ENCODE measurements at places on chromosomes 6 and 20.

DNA sequence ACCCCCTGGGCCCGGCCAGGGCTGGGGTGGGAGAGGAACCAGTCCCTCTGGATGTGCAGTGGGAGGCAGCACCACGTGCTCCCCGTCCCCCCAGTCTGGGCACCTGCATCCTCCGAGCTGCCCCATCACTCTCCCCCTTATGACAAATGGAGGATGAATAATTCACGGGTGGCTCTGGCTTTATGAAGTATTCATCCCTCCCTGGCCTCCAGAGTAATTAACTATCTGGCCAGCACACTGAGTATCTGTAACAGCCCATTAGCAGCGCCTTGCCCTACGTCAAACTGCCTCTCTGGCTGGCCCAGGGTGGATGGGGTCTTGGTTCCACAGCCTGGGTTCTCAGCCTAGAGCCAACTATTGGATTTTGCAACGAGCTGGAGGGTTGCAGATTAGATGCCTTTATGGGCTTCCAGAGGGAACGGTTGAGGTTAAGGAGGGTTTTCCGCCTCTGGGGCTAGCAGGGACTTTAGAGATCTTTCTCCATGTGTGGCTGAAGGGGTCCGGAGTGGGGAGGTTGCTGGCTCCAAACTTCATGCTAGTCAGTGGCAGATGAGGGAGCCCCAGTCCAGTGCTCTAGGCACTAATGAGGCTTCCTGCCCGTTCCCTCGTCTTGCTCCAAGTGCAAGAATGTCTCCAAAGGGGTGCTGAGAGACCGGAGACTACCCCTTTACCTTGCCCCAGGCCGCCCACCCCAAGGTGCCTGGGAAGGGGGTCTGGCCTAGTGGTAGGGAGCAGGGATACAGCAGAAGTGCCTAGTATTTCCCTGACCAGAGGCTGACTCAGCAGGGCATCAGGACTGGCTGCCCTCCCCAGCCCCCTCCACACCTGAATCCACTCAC, 53.5 kb upstream of the MLN start:
- no peak for DNase-seq

DNA sequence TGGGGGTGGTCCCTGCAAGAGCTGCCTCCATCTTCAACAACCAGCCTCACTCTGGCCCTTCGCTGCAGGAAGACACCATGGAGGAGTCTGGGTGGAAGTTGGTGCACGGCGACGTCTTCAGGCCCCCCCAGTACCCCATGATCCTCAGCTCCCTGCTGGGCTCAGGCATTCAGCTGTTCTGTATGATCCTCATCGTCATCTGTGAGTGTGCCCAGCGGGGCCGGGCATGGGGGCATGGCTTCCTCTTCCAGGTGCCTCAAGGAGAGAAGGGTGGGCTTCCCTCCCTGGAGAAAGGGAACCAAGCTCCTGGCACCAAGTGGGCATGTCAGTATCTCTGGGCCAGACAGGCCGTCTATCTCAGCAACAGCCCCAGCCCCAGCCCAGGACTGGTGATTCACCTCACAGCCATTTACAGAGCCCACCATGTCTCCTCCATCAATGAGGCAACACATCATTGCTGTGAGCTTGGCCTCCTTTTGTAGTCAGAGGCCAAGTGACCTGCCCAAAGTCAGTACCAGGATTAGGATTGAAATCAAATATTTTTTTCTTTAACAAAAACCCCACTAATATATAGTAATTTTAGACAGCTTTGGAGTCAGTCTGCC, 40.2 kb downstream of the TM9SF4 start:
- DNase-seq: no peak

DNA sequence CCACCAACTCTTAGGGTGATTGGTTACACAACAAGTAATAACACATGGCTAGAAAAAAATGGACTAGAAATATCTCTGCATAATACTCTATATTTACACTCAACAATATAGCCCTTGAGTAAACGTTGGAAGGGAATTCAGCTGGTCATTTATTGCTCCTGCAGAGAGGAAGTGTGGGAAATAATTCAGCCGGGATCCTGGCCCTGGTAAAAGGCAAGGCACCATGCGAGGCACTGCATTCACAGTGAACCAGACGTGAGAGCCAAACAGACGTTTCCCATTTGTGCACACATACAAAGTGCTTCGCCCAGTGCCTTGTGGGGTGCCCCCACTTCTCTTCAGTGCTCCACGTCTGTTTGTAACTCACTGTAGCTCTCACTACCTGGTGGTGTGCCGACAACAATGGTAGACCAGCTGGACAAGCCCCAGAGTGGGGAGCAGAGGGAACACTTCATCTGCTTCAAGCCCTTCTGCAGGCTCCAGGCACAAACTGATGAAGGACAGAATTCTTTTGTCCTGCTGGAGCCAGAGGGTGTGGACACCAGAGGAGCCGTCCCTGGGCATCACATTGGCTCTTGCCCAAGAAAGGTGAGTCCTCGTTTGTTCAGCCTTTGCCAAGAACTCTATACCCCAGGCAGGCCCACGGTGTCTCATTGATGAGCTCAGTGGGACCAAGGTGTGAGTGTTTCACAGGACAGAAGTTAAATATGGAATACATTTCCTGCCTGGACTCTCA, 18.8 kb downstream of the SYNDIG1 start:
- DNase-seq: no peak

- DNase-seq: no peak
Observed at GRCh38 chr20:44750081-44750805, 4.6 kb downstream of the KCNK15 start.

GRCh38 chr20:5491455-5491854, 174.7 kb upstream of the PROKR2 start:
- DNase-seq: no peak

DNA sequence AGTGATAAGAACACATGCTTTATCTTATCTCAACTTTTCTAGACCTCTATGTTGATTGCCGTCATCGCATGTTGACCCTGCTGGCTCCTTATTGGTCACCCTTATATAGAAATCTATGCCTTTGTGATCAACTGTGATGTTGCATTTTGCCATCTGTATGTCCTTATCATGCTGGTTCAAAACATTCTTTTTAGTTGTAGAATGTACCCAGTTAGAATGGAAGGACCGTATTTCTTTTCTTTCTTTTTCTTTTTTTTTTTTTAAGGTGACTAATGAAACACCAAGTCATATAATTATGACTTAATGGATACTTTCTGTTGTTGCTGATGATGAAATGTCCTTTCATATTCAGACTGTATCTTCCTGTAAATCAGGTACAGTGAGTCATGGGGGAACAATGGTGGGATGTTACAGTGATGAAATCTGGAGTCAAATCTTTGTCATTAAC, 145.9 kb upstream of the CITED2 start:
- DNase-seq: no peak

GRCh38 chr6:17156966-17157365, 55.1 kb downstream of the STMND1 start:
- no peak for DNase-seq

DNA sequence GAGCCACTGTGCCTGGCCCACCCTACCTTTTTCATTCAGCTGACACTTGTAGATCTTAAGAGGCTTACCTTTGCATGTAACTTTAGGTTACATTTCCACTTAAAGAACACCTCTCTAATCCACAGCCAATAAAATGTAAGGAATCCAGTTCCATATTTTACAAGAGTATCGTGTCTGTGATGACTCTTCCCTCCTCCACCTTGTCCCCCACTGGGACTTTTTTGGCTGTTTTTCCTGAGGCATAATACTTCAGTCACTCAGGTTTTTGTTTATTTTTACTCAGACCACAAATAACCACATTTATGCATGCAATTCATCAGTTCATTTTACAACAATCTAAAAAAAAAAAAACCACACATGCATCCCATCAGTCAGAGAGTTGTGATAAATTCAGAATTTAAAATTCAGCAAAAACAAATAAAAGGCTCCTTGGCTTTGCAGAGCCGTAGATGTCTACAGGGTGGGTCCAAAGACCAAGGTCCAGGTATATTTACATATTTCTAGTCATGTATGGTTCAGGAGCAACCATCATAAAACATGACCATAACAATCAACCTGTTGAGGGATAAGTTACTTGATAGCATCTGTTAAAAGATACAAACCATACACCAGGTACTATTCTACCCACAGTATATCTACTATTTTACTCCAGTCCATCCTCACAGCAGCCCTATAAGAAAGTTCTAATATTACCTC, 9.9 kb downstream of the ATXN1 start:
- DNase-seq: no peak

DNA sequence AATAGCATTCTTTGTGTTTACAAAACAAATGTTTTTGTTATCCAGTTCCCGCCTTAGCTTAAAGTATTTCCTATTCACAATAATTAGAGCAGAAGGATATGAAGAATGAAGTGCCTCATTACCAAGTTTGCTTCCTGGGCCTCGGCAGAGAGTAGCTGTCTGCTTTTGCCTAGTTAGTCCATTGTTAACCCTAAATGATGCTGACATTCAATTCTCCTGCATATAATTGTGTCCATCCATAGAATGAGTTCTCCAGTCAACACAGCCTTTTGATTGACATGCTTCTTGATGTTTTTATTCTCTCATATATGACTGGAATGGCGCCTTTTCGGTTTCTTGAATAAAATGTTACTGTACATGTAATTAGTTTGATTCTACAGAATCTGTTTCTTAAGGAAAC, 100.9 kb downstream of the MYB start:
- no peak for DNase-seq

DNA sequence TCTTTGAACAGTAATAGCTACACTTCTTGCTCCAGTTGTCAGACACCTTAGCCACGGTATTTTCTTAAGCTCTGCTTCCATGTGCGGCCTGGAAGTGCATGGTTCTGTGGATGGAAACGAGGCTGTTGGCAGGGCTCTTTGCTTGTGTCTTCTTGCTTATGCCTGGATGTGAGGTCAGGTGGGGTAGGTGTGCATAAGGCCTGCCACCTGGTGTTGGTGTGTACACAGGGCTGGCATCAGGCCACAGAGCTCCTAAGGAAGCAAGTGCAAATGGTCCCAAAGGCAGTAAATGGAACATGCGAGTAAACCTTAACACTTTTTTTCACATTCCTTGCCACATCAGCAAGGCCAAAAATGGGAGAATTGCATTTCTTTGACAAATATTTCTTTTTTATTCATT, 158.1 kb upstream of the GMDS start:
- no peak for DNase-seq

GRCh38 chr6:77447254-77447653, 16.0 kb downstream of the HTR1B start:
- no peak for DNase-seq

DNA sequence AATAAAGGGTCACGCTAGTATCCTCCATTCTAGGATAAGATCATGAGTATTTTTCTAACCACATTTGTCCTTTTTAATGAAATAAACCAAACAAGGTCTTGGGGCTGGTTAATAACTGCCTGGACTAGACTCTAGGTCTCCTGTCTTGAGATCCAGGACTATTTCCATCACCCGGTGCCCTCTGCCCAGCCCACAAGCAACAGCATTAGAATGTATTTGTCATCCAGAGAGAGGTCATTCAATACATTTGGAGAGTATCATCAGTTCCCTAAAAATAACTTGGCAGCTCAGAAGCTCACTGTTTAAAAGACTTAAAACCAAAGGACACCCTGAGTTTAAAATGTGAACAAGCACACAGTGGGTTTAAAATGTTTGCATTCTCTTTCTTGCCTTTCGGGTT, 4.4 kb upstream of the RBM24 start:
- no peak for DNase-seq

GRCh38 chr20:36823121-36823520, 49.6 kb upstream of the DSN1 start:
- no peak for DNase-seq

DNA sequence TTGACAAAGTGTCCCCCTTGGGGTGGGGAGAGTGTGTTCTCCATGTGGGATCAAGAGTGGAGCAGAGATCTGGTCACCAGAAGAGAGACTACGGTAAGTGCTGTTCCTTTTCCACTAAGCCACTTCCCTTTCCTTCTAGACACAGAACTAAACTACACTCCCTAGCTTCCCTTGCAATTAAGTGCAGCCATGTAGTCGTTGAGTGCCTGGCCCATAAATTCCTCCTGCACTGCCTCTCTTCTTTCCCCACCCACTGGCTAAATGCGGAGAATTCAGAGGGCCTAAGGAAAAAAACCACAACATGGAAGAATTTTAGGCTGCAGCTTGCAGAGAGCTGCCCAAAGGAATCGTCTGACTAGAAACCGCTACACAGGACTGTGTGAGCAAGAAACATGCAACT, 1.5 kb downstream of the WDR27 start:
- DNase-seq: no peak

- DNase-seq: no peak
Observed at GRCh38 chr6:167793421-167793820, 33.3 kb upstream of the AFDN start.

Data from SK-N-DZ (cell line).